Head of caudate nucleus (tissue), 42 donors: ENCODE measurements at places on chromosomes 6 and 20.
A peak's percentile ranks its signal among the peaks of the same experiment; 100 is the strongest.

- DNase-seq: no peak
Measured at GRCh38 chr6:157163434-157164159, 159.7 kb downstream of the TMEM242 start.

- DNase-seq: no peak
Measured at GRCh38 chr6:92297101-92297500, 1122.3 kb downstream of the EPHA7 start.

GRCh38 chr6:53432318-53433161, 83.8 kb upstream of the ELOVL5 start:
- DNase-seq: no peak

DNA sequence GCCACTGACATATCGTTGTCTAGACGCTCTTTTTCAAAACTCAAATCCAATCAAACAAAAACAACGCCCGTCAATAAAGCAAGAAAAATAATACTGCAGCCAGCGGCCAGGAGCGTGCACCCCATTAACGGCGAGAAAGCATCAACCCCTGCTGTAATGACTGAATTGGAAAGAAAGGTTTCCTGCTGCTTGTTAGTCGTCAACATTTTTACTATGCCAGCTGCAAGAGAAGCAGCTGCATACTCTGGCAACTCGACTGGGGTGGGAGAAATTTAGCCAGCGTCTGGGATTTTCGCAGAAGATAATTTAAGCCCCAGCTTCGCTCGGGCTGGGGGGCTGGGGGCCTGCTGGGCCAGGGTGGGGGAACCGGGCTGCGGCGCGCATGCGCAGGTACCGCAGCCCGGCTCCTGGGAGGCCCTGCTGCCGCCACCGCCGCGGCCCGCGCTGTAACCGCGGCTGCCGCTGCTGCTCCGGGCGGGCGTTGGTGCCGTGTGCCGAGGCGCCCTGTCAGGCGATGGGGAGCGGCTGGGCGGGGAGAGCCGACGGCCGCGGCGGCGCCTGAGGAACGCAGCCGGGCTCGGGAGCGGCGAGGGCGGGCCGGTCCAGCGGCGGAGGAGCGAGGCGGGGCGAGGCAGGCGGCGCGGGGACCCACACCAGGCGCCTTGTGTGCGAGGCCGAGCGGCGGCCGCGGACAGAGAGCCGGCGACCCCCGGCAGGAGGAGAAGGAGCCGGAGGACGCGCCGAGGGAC, 732 bp upstream of the STXBP5 start:
- DNase-seq: peak; percentile 23

DNA sequence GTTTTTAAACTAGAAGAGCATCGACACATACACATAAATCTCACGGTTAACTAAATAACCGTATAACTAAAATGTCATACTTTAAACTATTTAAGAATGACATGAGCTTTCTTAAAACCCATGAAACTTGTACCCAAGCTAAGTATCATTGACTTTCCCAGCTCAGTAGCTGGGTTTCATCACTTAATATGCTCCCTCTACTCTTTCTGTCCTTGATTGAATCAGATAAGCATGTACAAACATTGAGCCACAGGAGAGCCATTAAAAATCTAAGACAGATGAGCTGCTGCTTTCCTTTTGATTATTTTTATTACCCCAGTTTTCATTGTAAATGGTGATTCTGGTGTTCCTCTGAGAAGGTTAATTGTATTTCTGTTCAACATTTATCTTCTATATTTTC, 115.8 kb downstream of the FOXO3 start:
- DNase-seq: no peak

- peak; percentile 89 for DNase-seq
Measured at GRCh38 chr20:32789896-32790750, 27.9 kb downstream of the DNMT3B start.

DNA sequence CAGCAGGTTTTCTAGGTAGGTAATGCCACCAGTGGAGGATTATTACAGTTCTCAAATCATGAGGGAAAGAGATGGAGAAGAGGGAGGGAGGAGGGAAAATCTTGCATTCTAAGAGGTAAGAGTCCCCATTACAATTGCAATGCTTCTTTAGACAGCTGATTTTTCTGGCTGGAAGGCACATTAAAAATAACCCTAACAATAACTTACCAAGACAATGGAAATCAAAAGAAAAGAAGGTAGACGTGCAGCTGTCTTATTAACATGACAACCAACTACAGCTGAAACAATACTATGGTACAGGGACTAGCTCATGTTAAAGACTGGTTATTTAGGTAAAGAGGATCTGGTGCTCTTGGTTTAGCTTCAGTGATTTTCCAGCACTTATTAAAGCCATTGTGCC, 24.6 kb downstream of the MCUR1 start:
- DNase-seq: no peak

DNA sequence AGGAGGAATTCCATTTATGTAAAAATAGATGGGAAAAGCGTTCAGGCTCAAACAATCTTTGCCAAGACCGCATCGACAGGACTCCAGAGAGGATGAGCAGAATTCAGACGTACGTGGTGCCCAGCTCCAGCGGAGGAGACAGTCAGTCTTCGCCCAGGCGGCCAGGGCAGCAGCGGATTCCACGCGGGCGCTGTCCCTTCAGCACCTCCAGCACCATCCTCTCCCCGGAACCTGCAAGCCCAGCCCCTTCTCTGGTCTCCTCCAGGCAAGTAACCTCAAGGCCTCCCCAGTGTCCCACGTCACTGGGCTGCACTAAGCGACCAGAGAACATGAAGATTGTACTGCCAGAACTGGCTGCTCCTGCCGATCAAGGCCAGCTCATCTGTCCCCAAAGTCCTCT, 2.8 kb upstream of the KCNQ2 start:
- no peak for DNase-seq

- DNase-seq: no peak
Measured at GRCh38 chr20:49483018-49483695, 689 bp upstream of the KCNB1 start.

DNA sequence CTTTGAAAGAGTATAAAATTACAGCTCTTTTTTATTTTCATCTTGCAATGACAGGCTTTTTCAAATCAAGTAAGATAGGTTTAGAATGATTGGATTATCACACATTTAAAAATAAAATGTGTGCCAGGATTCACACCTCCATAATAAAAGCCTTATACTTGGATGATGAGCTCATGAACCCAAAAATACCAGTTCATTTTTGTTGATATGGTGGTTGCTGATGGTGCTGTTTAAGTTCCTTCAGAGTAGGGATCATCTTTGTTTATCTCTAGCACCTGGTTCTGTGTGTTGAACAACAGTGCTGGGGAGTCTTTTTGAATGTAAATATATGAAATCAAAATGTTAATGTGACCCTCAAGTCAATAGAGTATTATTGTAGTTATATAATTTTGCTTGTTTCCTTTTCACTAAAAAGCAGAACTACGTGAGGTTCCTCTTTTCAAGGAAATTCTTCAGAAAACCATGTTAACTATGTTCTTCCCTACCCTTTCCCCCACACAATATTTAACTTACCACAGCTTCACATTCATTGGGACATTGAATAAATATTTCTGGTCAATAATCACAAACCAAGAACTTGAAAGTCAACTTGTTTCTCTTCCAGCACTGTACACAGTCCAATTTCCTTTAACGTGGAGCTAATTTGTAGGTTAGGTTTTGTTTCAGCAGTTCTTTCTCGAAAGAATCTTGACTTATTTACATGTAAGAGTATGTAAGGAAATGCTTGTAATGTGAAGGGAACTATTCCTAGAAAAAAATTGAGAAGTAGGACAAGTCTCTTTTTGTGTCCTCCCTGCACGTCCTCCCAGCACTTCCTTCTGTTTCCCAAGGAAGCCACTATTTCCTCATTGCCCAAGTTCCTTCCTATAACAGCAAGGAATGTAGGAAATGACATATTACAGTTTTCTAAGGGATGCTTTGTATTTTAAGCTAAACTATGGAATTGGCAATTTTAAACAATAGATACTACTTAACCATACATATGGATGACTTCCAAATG, 945.9 kb upstream of the CITED2 start:
- DNase-seq: no peak
